ENCODE measurements at places on chromosomes 7 and 10.

DNA sequence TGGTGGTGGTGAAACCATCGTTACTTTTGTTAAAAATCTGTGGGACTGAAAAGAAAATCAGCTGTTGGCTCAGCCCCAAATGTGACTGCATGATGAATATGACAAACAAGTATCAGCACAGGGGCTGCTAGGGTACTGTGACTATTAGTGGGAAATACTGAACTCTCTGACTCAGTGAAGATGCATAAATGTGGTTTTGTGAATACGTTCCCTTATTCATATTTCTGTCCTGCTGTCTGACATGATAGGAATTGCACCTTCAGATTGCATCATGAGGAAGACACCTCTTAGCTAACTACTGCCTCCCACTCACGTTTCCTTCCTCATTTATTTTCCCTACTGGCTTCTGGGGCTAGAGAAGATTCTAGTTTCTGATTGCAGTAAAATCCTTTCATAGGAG is 1.4 kb downstream of the CLEC5A start:
- DNase-seq = no peak

DNA sequence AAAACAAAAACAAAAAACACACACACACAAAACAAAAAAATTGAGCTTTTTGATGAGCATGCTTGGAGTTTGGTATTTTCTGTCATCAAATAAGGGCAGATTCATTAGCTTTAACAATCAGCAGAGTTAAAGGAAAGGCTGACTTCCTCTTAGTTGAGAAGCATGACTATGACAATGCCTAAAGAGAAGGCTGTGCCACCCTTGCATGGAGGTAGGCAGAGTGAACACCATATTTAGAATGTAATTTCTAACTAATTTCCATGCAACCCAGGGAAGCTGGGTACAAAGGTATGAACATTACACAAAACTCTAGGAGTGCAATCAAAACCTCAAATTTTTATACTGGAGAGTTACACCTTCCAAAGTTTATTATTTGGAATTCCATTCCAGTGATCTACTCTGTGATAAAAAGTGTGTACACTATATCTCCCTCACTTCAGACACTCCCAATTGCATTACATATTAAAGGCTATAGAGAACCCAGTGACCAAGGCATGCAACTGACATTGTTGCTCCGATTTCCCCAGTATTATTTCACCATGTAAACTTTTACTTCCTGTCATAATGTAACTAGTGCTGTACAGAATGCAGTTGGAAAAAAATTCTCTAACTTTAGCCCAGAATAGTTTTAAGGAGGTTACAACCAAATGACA is 9.4 kb upstream of the CYCS start:
- no peak for DNase-seq

DNA sequence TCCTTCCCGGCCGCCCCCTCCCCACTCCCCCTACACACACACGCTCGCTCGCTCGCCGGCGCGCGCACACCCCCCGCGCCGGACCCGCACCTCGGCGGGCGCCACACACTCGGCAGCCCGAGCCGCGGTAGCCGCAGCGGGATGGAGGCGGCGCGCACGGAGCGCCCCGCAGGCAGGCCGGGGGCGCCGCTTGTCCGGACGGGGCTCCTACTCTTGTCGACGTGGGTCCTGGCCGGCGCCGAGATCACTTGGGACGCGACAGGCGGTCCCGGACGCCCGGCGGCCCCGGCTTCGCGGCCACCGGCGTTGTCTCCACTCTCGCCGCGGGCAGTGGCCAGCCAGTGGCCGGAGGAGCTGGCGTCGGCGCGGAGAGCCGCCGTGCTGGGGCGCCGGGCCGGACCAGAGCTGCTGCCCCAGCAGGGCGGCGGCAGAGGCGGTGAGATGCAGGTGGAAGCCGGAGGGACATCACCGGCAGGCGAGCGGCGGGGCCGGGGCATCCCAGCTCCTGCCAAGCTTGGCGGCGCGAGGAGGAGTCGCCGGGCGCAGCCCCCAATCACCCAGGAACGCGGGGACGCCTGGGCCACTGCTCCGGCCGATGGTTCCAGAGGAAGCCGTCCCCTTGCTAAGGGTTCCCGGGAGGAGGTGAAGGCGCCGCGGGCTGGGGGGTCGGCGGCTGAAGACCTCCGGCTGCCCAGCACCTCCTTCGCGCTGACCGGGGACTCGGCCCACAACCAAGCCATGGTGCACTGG is at the start of gene SORCS3:
Gene SORCS3 (plus strand): TSS at position 104 of the 750 bp plus-strand sequence.
- no peak for DNase-seq

GRCh38 chr10:75525067-75525466 is 93.6 kb downstream of the LRMDA start:
- no peak for DNase-seq

- DNase-seq = no peak
These were observed 129.6 kb upstream of the SEMA3D start for GRCh38 chr7:85316489-85316888.

DNA sequence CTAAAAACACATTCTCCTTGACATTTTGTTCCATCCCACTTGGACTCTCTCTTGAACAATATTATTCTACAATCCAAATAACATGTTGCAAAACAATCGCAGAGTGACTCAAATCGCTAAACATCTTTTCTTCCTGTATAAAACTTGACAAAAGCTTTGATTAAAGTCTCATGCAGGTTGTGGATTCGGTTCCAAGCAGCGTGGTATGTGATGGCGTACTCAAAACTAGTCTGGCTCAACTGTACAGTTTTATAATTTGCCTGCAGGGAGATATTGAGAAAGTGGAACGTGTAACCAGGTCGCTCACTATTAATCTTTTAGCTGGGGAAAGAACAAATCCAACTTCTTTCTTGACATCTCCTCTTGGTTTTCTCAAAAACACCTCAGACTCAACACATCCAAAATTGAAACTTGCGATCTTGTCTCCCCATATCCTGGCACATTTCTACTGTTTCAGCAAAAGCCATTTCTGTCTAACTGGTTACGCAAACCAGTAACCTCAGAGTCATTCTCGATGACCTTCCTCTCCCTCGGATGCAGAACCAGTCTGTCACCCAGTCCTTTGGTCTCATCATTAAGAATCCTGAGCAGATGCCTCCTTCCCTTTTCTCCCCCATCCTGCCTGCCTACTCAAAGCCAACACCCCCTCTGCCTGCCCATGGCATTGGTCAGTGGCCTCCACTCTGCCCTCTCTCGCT is 100.1 kb downstream of the CACNB2 start:
- no peak for DNase-seq

DNA sequence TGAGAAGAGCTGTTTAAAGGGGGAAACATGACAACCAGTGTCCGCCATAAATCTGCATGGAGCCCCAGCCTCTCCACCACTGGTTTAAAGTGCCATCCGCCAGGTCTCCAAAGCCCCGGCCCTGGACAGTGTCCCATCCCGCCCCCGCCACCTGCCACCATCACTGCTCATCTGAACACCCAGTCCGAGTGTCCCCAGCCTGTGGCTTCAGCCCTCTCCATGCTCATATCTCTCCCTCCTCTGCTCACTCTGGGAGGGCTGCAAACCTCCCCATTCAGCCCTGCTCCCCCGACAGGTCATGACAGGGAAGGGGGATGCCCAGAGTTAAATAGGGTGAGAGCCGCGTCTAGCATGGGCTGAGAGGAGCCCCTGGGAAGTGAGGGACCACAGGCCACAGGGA is 266.2 kb downstream of the DNAJB6 start:
- DNase-seq = peak; percentile 13

DNA sequence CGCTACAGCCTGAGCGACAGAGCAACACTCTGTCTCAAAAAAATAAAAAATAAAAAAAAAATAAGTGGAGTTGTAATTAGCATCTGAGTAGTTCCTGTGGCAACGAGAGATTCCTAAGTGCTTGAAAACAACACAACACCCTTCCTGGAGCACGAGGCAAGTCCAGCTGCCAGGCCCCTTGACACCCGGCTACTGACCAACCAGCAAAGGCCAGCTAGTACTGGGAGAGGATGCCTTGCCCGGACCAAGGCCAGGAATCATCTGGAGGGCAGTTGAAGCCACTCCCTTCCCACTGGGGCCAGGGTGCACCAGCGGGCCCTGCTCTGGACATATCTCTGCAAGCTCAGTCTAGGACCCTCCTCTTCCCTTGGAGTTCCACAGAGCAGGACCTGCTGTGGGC is 536 bp downstream of the C10orf105 start:
- no peak for DNase-seq

DNA sequence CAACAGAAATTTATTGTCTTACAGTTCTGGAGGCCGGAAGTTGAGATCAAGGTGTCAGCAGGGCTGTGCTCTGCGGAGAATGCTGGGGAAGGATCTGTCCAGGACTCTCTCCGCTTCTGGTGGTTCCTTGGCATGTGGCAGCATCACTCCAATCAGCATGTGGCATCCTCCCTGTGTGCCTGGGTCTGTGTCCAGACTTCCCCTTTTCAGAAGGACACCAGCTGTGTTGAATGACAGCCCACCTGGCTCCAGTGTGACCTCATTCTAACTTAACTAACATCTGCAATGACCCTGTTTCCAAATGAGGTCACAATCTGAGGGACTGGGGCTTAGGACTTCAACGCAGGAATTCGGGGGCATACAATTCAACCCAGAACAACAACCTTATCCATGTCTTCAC is 141.9 kb downstream of the BMS1 start:
- no peak for DNase-seq

- no peak for DNase-seq
These were observed 116.4 kb upstream of the LRRTM3 start for GRCh38 chr10:66809402-66809801.

GRCh38 chr7:50660040-50660829 is 95.0 kb upstream of the DDC start:
- DNase-seq = peak; percentile 75

GRCh38 chr10:58637352-58637751 is 124.7 kb downstream of the BICC1 start:
- no peak for DNase-seq

DNA sequence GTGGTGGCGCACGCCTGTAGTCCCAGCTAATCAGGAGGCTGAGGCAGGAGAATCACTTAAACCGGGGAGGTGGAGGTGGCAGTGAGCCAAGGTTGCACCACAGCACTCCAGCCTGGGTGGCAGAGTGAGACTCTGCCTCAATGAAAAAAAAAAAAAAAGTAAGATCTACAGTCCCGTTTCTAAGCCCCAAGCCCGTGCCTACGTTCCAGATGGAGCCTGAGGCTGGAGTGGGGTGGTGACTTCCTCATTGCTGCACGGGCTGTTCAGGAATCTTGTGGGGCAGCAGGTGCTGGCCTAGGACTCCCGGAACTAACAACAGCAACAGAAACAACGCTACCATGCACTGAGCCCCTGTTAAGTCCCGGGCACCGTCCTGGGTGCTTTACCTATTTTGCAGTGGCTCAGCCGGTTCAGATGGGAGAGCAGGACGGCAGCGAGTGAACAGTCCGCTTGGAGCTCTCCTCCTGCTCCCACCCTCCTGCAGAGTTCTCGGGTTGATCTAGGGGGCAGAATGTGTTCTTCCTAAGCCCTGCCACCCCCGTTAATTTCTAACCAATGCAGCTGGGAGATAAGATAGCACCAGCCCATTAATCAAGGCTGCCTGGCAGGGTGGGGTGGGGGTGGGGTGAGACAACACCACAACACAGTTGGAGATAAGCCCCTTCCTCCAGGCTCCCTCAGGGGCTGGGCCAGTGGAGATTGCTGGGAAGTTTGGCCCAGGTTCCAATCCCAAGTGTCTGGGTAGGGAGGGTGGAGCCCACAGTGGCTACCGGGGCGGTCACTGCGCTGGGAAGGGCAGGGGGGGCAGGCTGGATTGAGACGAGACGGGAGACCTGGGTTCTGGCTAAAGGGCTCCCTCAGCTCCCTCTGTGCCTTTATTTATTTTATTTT is 17.0 kb upstream of the SFRP5 start:
- no peak for DNase-seq

GRCh38 chr7:22320416-22320815 is 36.5 kb downstream of the RAPGEF5 start:
- no peak for DNase-seq

- no peak for DNase-seq
These were observed 12.7 kb downstream of the ZMIZ1 start for GRCh38 chr10:79081353-79082034.

DNA sequence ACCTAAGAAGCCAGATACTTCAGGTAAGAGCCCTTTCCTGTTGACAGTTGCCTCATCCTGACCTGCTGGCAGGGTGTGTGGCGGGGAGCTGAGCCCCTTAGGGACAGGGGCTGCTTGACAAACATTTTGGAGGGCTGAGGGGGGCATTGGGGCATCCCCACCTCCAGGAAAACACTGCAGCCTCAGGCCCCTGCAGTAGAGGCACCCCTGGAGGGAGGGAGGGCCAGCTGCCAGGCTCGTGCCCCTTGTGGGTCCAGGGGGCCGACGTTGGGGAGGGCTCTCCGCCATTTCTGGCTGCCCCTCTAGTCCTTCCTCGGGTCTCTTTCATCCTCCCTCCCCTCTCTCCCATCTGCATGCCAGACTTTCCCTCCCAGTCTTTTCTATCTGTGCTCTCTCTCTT is 177.3 kb downstream of the RPS24 start:
- DNase-seq = no peak

- DNase-seq = no peak
These were observed 1.7 kb downstream of the ADO start for GRCh38 chr10:62806251-62806650.

DNA sequence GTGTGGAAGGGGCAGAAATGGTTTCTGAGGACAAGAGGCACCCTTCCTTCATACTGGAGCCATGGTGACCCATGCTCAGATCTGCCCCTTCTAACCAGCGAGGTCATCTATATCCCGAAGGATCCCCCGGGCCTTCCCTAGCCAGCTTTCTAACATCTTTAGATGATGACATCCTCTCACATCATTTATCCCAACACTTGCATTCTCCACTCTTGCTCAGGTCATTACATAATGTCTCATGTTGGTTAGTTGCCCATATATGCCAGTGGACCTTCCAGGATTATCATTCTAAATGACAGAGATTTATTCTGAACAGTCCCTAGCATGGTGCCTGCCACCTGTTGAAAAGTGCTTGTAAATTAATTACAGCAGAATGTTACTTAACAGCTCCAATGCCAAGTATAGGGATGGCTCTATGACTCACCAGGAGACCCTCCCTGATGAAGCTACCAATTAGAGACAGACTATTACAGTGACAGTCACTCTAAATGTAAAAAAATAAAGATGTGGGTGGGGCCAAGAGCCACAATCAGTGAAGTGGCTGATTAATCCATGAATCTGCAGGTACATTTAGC is 22.6 kb upstream of the ABLIM1 start:
- no peak for DNase-seq

DNA sequence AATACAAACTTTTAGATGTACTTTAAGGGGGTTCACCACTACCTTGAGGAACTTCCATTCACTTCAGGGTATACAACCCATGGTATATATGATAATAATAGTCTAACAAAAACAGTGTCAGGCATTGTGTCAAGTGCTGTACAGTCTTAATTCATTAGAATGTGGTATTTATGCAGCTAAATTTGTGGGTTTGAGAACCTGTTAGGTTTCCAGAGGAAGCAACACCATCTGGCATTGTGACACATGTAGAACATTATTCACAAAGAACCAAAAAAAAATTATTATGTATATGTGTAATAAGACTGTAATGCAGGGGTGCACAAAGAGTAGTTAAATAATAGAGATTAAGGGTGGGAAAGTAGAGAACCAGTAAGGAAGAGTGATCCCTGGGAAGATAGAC is 26.3 kb downstream of the TMEM60 start:
- DNase-seq = no peak

DNA sequence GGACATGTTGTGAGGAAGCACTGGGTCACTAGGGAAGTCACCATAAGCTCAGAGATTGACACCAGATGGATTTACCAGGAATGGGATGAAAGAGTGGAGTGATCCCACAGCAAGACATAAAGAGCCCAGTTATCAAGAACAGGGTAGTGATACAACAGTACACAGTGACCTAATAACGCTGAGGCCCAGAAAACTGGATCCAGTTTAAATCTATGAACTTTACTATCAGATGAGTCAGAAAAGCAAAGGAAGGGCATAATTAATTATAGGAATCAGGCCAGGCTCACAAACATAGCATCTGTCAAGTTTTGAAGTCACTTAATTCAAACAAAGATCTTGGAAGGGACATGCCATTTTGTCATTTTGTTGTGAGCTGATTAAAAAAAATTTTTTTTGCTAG is 73.5 kb downstream of the LRRN3 start:
- DNase-seq = no peak

Measured in activated naive CD4-positive, alpha-beta T cell treated with anti-CD3 and anti-CD28 coated beads, Interleukin-2, amount 10 ng/mL, durations not matched to agents 7 days and 5 days (primary cell).